ENCODE measurements at places on chromosomes 2 and 18.

- no peak for DNase-seq
Measured at GRCh38 chr2:190060626-190061025, 1.9 kb downstream of the MSTN start.

DNA sequence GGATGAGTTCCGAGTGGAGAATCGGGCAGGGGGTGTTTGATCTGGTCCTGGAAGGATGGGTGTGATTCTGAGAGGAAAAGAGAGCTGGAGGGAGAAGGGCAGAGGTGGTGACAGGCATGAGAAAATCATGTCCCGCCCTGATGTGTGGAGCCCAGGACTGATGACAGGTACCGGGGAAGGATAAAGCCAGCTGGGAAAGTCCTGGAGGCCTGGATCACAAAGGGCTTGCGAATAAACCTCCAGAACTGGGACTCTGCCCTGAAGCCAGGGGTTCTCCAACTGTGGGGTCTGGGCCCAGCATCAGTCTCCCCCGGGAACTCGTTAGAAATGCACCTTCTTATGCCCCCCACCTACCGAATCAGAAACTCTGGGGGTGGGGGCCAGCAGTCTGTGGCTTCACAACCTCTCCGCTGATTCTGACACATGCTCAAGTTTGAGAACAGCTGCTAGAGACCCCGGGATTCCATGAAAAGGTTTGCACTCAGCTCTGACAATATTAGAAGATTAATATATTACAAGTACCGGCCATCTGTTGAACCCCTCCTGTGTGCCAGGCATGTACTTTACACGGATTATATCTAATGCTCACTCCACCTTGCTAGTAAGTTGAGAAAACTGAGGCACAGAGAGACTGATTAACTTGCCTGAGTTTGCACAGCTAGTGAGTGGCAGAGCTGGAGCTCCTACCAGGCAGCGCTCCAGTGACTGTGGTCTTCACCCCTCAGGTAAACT, 8.0 kb downstream of the TNFRSF11A start:
- DNase-seq, result no peak

DNA sequence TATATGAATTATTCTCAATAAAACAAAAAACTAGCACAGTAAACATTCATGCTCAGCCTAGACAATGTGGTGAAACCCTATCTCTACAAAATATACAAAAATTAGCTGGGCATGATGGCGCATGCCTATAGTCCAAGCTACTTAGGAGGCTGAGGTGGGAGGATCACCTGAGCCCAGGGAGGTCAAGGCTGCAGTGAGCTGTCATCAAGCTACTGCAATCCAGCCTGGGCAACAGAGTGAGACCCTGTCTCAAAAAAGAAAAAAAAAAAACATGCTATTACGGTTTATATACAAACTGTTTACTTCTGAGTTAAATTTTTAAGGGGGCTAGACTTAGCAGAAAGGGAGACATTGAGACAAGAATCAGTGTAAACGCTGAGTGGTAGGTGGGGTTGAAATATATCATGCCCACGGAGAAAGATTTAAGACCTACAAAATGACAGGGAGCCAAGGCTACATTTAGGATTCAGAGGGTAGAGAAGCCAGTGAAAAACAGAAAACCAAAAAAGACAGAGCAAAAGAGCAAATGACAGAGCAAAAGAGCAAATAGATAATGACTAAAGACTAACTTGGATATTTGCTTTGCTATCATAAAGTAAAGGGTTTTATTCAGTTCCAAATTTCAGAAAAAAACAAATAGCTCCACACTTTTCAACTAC, 7.5 kb downstream of the TTC32 start:
- no peak for DNase-seq

DNA sequence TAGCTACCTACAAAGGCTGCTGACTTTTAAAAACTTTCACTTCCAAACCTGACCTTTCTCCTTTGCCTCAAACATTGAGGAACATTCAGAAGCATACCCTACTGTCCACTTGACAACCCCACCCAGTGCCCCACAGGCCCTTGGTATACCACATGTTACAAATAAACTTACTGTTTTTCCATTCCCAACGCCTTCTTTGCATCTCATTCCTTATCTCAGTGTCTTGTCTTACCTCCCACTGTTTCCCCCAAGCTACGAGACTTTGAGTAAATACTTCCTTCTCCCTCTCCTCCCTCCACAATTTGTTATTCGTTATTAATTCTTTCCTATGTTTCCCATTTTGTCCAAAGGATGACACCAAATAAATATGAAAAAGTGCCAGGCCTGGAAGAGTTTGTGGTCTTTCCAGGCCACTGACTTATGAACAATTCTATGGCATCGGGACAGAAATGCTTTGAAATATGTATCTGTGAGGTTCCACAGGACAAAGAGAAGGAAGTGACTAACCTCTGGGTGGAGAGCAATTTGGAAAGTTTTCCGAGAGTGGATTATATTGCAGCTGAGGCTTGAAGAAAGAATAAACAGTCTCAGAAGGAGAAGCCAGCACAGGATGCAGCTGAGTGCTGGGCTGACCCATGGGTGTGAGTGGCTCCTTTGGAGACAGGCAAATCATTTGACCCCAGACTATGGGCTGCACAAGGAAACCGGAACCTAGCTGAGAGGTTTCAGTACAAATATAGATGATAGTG, 409.0 kb downstream of the LPIN1 start:
- DNase-seq, result no peak

DNA sequence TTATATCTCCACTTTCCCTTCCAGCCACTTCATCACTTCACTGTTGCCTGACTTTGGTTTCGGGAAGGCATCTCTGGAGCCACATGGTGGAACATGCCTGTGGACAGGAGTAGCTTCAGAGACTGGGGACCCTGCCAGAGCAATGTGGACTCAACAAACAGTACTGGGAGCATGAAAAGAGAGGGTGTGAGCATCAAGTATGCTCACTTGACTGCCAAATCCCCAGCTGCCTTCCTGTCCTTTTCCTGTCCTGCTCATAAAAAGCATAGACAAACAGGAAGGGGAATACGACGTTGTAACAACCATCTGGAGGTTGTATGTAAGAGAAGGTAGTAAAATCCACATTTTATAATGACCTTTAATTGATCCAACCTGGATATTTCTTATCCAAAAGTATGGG, 61.3 kb upstream of the CSRNP3 start:
- DNase-seq, result no peak

GRCh38 chr2:68223419-68223818, 28.9 kb downstream of the PPP3R1 start:
- no peak for DNase-seq

- no peak for DNase-seq
Measured at GRCh38 chr2:160516547-160517365, 23.1 kb upstream of the RBMS1 start.

DNA sequence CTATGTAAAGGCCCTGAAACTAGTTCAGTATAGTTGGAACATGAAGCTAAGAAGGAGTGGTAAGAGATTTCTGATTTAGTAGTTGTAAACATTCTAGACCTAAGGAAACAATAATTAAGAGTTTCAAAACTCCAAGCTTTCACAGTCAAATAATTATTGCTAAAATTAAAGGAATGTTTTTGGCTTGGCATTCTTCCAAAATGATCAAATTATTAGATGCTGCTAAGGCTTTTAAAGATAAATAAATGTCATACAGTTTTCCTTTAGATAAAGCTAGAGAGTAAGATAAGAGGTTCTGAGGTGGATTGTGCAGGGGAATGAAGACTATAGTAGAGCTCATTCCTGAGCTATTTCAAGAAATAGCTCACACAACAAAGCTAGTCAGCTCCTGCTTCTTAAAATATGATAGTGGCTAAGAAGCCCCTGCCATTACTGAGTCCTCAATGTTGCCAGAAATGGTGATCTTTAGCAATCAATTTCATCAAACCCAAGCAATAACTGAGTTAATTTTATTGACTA, 45.3 kb downstream of the ZC3H15 start:
- no peak for DNase-seq

DNA sequence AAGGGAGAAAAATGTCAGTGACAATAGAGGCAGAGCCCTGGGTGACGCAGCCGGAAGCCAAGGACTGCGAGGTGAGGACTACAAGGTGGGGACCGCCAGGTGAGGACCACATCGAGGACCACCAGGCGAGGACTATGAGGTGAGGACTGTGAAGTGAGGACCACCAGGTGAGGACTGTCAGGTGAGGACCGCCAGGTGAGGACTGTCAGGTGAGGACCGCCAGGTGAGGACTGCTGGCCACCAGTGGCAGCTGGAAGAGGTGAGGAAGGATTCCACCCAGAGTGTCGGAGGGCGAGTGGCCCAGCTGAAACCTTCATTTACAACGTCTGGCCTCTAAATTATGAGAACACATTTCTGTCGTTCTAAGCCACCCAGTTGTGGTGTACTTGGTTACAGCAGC, 41.6 kb downstream of the CYB5A start:
- DNase-seq, result no peak

GRCh38 chr2:46410273-46411244, 68.8 kb upstream of the TMEM247 start:
- no peak for DNase-seq

DNA sequence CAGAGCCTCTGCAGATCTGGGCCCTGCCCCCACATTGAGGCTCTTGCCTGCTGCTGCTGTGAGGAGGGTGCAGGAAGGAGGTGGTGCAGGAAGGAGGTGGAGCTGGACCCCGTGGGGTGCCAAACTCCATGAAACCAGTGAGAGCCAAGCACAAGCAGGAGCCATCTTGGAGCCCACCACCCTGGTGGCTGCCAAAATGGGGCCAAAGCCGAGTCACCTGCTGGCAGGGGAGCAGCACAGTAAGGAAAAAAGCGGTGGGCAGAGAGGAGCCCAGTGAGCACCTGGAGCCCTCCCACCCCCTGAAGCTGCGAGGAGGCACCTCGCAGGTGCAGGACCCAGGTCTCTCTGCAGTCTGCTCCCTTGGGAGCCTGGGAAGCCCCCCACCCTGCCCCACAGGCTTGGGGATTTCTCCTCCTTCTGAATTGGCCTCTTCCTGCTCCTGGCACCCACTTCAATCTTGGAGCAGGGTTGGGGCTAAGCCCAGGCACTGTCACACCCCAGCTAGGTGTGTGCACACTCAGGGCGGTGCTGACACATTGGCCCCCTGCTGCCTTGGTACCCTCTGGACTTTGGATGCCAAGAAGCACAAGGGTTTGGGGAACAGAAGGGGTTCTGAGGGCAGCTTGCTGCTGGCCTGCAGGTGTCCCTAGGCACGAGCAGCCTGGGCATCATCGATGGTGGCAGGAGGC, 245.4 kb upstream of the LRRTM4 start:
- no peak for DNase-seq

GRCh38 chr2:30949435-30949834, 142.2 kb upstream of the CAPN13 start:
- no peak for DNase-seq

DNA sequence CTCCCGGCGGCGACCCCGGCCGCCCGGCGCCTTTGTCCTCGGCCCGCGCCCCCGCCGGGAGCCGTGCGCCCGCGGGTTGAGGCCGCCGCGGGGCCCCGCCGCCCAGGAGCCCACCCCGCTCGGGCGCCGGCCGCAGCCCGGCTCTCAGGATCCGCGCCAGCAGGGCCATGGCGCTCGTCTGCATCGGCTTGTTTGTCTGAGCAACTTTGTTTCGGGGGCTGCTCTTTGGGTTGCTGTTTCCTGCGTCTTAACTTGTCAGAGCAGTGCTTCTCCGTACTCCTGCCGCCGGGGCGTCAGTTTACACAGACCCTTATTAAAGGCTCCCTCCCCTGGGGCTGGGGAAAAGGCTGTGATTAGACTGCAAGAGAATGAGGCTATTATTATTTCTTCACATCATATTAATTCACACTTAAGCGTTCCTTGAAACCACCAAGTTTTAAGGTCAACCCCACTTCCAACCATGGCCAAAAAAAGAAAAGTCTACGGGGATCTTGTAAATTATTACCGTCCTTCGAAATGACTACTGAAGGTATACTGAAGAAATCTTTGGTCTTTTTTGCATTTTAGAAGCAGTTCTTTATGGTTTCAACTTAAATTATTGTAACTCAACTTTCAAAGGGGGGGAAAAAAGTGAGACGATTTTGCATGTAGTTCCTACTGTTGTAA, at the start of gene CYP27C1:
CYP27C1 (minus strand) TSS at position 198 of the 666 bp plus-strand sequence; CDS start at position 169, 29 bp downstream.
- no peak for DNase-seq

DNA sequence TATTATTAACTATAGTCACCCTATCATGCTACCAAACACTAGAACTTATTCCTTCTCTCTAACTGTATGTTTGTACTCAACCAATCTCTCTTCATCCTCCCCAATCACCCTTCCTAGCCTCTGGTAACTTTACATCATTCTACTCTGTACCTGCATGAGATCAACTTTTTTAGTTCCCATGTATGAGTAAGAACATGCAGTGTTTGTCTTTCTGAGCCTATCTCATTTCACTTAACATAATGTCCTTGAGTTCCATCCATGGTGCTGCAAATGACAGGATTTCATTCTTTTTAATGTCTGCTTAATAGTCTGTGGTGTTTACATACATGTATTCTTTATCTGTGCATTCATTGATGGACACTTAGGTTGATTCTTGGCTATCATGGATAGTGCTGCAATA, 108.9 kb upstream of the RFX8 start:
- DNase-seq, result no peak

GRCh38 chr2:198314559-198315153, 510.3 kb downstream of the PLCL1 start:
- DNase-seq, result peak; percentile 85

GRCh38 chr2:219998714-219999227, 371.3 kb downstream of the SLC4A3 start:
- no peak for DNase-seq

- DNase-seq, result peak; percentile 73
Measured at GRCh38 chr2:190469771-190470170, 61.6 kb downstream of the MFSD6 start.

DNA sequence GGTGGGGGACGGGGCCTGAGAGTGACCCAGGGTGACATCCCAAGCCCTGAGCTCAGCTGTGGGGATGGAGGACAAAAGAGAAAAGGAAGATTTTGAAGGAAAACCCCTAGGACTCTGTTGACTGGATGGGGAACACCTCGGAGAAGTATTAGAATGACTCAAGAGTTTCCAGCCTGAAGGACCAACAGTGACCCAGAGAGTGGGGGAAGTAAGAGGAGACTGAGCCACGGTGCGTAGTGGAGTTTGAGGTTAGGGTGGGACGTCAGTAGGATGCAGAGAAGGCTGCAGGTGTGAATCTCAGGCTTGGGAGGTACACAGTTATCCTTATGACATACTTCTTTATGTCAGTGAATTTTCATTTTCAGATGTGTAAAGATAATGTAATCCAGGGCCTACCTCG, 119.5 kb downstream of the NCK2 start:
- DNase-seq, result no peak

DNA sequence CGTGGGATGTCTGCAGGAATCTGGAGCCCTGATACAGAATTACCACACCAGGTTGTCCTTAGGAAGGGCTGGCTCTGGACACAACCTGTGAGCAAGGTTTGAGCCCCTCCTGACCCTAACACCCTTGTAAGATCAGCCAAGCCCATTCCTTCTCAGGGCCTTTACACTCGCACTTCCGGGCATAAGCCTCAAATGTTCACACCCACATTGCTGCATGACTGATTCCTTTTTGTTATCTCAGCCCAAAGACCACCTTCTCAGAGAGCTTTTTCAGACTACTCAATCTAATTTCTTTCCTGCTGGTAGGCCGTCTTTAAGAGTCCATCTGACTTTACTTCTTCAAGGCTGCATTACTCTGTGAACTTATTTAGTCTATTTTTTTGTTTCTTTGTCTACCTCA, 464.0 kb upstream of the SPRED2 start:
- DNase-seq, result no peak
